Activated T-cell treated with anti-CD3 and anti-CD28 coated beads, Interleukin-2, amount 50 U/mL, for 72 hours (primary cell): ENCODE measurements at places on chromosomes 7 and 10. TPM values are rescaled to one million over a fixed set of nuclear protein-coding genes. Genes with fewer than 3 reads are reported as not detected.

Gene MMRN2
- not detected for total RNA-seq

Gene SH2B2
- 6.8 TPM for total RNA-seq

Gene MRC1
- total RNA-seq, result 0.05 TPM

Gene LYZL2
- total RNA-seq, result not detected

Gene C7orf33
- total RNA-seq, result not detected

Gene TAS2R40
- total RNA-seq, result not detected

Gene DOCK1
- total RNA-seq, result 0.53 TPM

Gene GPR15LG
- total RNA-seq, result not detected

- H3K36me3 ChIP-seq, result no peaks in the 10 kb centered on the region
- no peaks in the 10 kb centered on the region for H3K4me1 ChIP-seq
Observed at GRCh38 chr7:66355756-66356155, 150.6 kb downstream of the TPST1 start.

GRCh38 chr7:144649120-144649519, 186.7 kb downstream of the TPK1 start:
- H3K27me3 ChIP-seq, result no peaks in the 10 kb centered on the region
- no peak overlapping the region for H3K4me3 ChIP-seq
- no peaks in the 10 kb centered on the region for H3K4me1 ChIP-seq
- peaks cover 4% of the 10 kb centered on the region for H3K36me3 ChIP-seq

DNA sequence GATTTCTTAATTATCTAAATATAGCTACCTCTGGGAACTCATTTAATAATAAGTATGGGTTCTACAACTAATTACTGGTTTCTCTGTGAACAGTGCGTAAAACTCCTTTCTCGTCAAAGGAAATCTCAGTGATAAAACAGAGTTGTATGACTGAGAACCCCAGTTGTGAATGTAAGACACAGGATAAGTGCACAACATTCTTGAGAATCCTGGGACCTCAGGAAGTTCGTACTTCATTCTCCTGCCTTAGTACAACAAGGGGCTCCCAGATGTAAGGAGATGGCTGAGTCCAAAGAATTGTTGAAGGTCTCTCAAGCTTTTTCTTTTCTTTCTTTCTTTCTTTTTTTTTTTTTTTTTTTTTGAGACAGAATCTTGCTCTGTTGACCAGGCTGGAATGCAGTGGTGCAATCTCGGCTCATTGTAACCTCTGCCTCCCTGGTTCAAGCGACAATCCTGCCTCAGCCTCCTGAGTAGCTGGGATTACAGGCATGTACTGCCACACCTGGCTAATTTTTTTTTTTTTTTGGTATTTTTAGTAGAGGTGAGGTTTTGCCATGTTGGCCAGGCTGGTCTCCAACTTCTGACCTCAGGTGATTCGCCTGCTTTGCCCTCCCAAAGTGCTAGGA, 12.5 kb downstream of the DENND10 start:
- H3K27me3 ChIP-seq, result no peaks in the 10 kb centered on the region
- H3K27ac ChIP-seq, result peak overlapping the region; percentile 64
- H3K4me1 ChIP-seq, result peaks cover 16% of the 10 kb centered on the region
- H3K36me3 ChIP-seq, result peaks cover 12% of the 10 kb centered on the region
- H3K4me3 ChIP-seq, result no peak overlapping the region
- no peak for DNase-seq

- H3K4me1 ChIP-seq, result peaks cover 15% of the 10 kb centered on the region
- H3K27me3 ChIP-seq, result no peaks in the 10 kb centered on the region
- no peak for DNase-seq
- H3K4me3 ChIP-seq, result no peak overlapping the region
- H3K27ac ChIP-seq, result no peak overlapping the region
Observed at GRCh38 chr10:88027570-88027969, 164.1 kb downstream of the PTEN start.

DNA sequence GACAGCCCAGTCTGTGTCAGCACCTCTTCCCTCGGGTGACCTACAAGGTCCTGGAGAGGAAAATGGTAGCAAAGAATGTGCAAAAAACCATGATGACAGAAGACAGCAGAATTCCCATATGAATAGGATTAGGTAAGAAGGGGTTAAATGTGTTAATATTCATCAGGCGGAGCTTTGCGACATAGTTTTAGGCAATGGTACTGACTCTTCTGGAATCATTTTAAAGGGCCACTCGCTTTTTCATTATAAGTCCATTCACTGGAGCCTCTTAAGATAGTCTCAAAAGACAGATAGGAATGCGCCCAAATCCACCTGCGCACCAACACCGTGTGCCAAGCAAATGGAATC, 38.2 kb downstream of the DLG5 start:
- H3K4me3 ChIP-seq, result no peak overlapping the region
- no peak for DNase-seq
- H3K27ac ChIP-seq, result no peak overlapping the region
- no peaks in the 10 kb centered on the region for H3K36me3 ChIP-seq
- H3K4me1 ChIP-seq, result no peaks in the 10 kb centered on the region

- no peaks in the 10 kb centered on the region for H3K27me3 ChIP-seq
Observed at GRCh38 chr7:89563597-89563996, 590.7 kb upstream of the STEAP1 start.

GRCh38 chr10:81040940-81041339, 503.2 kb downstream of the SH2D4B start:
- no peak overlapping the region for H3K27ac ChIP-seq
- no peaks in the 10 kb centered on the region for H3K36me3 ChIP-seq
- H3K27me3 ChIP-seq, result peaks cover 12% of the 10 kb centered on the region
- H3K4me3 ChIP-seq, result no peak overlapping the region

GRCh38 chr10:52651293-52651692, 121.3 kb downstream of the MBL2 start:
- DNase-seq, result no peak
- H3K4me3 ChIP-seq, result no peak overlapping the region
- H3K27ac ChIP-seq, result no peak overlapping the region
- no peaks in the 10 kb centered on the region for H3K36me3 ChIP-seq
- H3K27me3 ChIP-seq, result no peaks in the 10 kb centered on the region

- H3K27me3 ChIP-seq, result peaks cover 32% of the 10 kb centered on the region
- no peak overlapping the region for H3K27ac ChIP-seq
- H3K4me1 ChIP-seq, result peaks cover 14% of the 10 kb centered on the region
- no peak for DNase-seq
- H3K36me3 ChIP-seq, result peaks cover 1% of the 10 kb centered on the region
Observed at GRCh38 chr7:106326594-106327537, 42.1 kb upstream of the NAMPT start.

- no peak overlapping the region for H3K4me3 ChIP-seq
- no peak overlapping the region for H3K27ac ChIP-seq
- no peak for DNase-seq
- no peaks in the 10 kb centered on the region for H3K4me1 ChIP-seq
Observed at GRCh38 chr7:84948634-84949033, 238.2 kb downstream of the SEMA3D start.

DNA sequence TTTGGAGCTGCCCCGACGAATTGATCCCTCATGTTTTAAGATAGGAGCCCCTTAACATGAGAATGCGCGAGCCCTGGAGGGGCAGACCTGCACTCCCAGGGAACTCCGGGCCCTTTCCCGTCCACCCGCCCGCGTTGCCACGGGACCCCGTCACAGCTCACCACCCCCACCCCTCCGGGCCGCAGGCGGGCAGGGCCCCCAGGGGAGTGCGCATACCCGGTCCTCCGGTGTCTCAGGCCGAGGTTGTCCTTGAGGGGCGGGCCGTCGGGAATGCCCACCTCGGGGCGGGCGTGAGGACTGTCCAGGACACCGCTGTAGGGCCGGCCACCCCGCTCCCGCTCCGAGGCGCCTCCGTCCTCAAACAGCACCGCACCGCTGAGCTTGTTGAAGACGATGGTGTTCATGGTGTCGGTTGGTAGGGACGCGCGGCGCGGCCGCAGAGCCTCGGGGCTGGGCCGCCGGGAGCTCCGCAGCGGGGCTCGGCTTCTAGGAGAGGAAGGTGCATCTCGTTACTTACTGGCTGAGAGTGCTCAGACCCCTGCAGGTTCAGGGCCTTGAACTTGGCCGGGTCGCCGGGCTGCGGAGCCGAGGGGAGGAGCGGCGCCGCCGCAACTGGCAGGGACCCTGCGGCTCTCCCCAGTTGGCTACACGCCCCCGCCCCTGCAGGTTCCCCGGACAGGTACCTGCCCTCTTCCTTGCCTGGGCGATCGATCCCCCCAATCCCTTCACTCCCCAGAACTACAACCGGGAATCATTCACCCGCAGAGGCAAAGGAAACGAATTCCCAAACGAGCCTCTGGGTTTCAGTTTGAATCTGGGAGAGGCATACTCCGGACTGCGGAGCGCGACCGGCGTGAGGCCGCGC, 2.4 kb downstream of the MKX start:
- peak overlapping the region; percentile 72 for H3K27ac ChIP-seq

- H3K36me3 ChIP-seq, result peaks cover 6% of the 10 kb centered on the region
- DNase-seq, result no peak
Observed at GRCh38 chr10:32906595-32906994, 51.4 kb downstream of the ITGB1 start.

- H3K27ac ChIP-seq, result no peak overlapping the region
- H3K36me3 ChIP-seq, result no peaks in the 10 kb centered on the region
- H3K27me3 ChIP-seq, result peaks cover 27% of the 10 kb centered on the region
- no peaks in the 10 kb centered on the region for H3K4me1 ChIP-seq
- no peak for DNase-seq
Observed at GRCh38 chr10:77139252-77140160, 498.1 kb downstream of the KCNMA1 start.

DNA sequence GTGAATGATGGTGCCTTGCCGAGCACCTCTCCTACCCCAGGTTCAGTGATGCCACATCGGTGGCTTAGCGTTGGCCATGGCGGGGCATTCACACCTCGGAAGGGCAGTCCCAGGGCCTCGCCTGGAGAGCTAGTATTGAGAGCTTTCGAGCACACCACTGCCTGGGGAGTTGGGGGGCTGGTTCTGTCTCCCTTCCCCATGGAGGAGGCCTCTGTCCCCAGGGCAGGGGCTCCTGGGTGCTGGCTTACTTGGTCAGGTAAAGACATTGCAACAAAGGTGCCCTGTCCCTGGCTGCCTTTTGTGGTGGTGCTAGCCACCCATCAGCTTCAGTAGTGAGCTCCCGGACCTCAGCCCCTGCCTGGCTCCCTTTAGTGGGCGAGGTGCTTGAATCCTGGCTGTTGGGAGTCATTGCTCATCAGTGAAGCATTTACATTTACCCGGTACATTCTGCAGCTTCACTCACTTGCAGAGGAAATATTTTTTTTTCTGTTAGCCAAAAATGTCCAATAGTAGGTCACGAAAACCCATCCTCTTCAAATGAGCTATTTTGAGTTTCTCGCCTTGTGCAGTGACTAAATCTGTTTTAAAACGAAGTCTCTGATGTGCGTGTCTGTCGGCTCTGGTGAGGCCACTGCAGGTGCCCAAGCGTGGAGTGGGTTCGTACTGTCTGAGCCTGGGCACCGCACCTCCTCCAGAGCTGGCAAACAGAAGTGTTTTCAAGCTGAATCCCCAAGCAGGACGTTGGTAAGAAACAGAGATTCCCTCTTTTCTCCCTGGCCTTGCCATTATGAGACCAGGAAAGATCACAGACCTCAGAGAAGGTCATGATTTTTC, 95.5 kb downstream of the INPP5A start:
- no peaks in the 10 kb centered on the region for H3K36me3 ChIP-seq
- no peak overlapping the region for H3K27ac ChIP-seq
- no peak overlapping the region for H3K4me3 ChIP-seq

GRCh38 chr10:22002591-22003176, 846 bp downstream of the DNAJC1 start:
- DNase-seq, result no peak
- peaks cover 7% of the 10 kb centered on the region for H3K27me3 ChIP-seq
- H3K27ac ChIP-seq, result peak overlapping the region; percentile 74
- peaks cover 28% of the 10 kb centered on the region for H3K4me1 ChIP-seq
- H3K4me3 ChIP-seq, result peak overlapping the region; percentile 90
- peaks cover 5% of the 10 kb centered on the region for H3K36me3 ChIP-seq

DNA sequence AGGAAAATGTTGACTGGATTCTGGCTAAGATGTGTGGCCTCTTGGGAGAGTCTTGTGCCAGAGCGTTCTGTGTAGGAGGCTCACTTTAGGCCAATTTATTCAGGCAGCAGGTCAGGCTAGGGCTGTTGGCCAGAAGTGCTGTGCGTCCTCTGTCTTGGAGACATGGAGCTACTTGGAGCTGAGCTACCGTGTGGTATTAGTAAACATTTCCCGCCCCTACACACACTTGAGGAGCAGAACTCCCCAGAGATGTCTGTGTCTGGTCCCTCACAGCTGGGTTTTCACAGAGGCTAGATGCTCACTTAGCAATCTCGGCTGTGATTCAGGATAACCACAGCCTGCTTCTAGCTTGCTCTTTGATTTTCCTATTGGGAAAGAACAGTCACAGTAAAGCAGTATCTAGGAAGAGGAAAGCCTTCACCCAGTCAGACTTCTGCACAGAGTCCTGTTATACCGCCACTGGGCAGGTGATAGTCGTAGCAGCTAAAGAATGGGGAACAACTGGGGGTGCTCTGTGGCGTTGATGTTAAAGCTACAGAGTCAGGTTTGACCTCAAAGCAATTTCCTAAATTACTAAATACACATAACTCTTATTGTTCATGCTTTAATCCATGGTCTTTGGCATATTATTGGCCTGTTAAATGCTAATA, 86.7 kb downstream of the MDFIC start:
- H3K4me3 ChIP-seq, result peak overlapping the region; percentile 78
- no peaks in the 10 kb centered on the region for H3K27me3 ChIP-seq
- peak overlapping the region; percentile 94 for H3K27ac ChIP-seq
- peaks cover 11% of the 10 kb centered on the region for H3K36me3 ChIP-seq
- H3K4me1 ChIP-seq, result peaks cover 50% of the 10 kb centered on the region

DNA sequence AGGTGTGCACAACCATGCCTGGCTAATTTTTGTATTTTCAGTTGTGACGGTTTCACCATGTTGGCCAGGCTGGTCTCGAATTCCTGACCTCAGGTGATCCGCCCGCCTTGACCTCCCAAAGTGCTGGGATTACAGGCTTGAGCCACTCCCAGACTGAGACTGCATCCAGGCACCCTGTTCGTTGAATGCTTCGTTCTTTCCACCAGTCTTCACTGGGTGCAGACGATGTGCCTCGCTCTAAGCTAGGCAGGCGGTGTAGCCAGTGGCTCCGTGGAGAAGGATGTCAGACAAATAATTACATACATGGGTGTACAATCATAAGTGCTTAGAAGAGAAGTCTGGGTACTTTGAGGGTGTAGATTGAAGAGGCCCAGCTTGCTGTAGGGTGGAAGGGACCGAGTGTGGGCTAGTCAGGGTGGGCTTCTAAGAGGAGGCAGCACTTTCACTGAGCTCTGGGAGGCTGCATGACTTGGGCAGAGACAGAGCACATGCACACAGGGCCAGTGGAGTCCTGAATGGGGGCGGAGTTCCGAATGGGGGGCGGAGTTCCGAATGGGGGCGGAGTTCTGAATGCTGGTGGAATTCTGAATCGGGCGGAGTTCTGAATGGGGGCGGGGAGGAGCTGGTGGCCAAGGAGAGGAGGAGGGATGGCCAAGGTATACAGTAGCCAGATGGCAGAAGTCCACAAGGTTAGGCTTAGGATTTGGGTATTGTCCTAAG, 74.3 kb downstream of the COL26A1 start:
- H3K27me3 ChIP-seq, result peaks cover 10% of the 10 kb centered on the region
- H3K4me3 ChIP-seq, result no peak overlapping the region
- H3K36me3 ChIP-seq, result no peaks in the 10 kb centered on the region
- no peak overlapping the region for H3K27ac ChIP-seq
- peaks cover under 1% of the 10 kb centered on the region for H3K4me1 ChIP-seq

GRCh38 chr10:851901-852300, 79.6 kb downstream of the LARP4B start:
- H3K4me3 ChIP-seq, result peak overlapping the region; percentile 45
- no peaks in the 10 kb centered on the region for H3K27me3 ChIP-seq
- H3K36me3 ChIP-seq, result peaks cover 35% of the 10 kb centered on the region
- no peak for DNase-seq

- H3K36me3 ChIP-seq, result no peaks in the 10 kb centered on the region
- no peak overlapping the region for H3K4me3 ChIP-seq
- H3K27ac ChIP-seq, result no peak overlapping the region
Observed at GRCh38 chr10:124604214-124605000, 139.8 kb downstream of the FAM53B start.
